WTC11 (cell line): ENCODE measurements at places on chromosomes 4 and X.

GRCh38 chr4:76322236-76322635 lies 15.7 kb downstream of the STBD1 start:
- no peak for DNase-seq

DNA sequence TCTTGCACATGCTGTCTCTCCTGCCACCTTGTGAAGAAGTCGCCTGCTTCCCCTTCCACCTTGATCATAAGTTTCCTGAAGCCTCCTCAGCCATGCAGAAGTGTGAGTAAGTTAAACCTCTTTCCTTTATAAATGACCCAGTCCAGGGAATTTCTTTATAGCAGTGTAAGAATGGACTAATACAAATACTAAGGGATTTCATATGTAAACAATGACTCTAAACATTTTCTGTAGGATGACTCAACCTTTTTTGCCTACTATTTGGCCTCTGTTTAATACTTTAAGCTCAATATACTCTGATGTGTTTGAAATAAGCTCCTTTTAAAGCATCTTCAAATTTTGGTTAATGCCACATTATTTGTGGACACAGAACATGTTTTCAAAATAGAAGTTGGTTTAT lies 813.5 kb upstream of the SLIT2 start:
- DNase-seq, result no peak

- DNase-seq, result no peak
These were observed 347.1 kb downstream of the GBA3 start for GRCh38 chr4:23039818-23040217.

DNA sequence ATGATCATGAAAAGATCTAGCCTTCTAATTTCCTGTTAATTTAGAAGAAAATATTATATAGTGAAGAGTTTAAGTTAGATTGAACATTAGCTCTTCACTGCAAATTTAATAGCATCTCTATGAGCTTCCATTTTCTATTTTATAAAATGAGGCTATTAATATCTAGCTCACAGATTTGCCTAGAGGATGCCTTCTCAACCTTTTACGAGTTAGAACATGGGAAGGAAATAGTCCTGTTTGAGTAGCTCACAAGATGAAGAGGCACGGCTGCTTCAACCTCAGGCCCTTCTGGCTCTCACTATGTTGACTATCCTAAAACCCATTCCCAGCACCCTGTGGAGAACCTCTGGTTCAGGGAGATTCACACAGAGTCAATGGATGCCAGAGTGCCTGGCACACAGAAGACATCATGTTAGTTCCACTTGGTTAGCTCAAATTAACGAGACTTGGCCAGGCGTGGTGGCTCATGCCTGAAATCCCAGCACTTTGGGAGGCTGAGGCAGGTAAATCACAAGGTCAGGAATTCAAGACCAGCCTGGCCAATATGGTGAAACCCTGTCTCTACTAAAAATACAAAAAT lies 97.9 kb upstream of the GUCY1A1 start:
- DNase-seq, result no peak

DNA sequence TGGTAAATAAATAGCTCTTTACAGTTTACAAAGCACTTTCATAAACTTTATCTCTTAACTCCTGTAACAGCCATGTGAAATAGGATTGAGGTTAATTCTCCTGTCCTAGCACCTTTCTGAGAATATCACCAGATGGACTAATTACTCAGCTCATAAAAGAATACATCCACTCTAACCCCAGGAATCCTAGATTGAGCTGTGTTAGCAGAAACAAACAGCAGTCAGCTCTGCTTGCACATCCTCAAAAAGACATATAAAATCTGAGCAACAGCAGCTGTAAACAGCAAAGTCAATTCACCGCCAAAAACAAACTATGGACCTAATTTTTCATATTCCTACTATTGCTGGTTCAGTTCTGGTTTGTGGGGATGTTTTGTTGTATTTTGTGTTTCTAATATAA lies 182.8 kb downstream of the QDPR start:
- DNase-seq, result no peak

DNA sequence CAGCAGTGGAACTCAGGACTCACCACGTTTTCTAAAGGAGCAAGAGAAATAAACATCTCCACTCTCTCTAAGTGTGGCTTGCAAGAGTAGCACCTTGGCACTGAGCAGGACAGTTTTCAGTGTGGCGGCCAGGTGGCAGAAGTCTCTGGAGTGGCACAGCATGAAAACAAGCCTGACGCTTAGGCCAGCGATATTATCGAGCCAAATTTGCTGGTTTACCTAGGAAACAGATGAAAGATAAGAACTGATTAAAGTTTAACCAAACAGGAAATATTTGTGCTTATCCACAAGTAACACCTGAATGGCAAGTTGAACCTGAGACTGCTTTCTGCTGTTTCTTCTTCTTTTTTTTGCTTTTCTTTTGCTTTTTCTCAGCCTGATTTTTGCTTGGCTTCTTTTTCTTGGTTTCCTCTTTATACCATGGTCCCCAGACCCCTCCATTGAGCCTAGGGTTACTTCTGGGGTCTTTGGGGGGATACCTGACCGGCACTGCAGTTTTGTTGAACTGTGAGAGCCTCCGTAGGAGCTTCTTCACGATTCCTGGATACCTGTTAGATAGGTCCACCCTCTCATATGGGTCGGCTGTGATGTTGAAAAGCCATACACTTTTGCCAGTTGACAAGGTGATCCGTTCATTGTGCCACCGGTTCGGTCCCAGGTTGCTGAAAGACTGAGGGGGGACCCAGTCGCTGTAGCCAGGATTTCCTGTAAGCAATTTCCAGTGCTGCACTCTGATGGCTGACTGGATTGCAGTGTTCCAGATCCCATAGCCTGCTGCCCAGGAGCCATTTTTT lies 77.3 kb downstream of the ARSJ start:
- DNase-seq, result no peak

DNA sequence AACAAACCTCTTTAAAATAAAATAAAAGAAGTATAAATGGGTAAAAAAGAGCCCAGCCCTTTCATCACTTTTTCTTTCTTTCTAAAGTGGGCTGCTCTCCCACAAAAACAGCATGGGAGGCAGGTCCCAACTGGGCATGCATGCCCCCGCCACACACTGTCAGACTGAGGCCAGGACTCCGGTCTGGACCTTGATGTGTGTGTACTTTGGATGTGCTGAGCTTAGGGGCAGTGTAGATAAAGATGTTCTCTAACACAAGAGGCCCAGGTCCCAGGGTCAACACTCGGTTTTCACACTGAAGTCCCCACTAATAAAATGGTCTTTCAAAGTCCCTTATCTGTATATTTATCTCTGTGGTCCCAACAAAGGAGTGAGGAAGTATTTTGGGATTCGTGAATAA lies 44.4 kb downstream of the ADGRA3 start:
- DNase-seq, result no peak

DNA sequence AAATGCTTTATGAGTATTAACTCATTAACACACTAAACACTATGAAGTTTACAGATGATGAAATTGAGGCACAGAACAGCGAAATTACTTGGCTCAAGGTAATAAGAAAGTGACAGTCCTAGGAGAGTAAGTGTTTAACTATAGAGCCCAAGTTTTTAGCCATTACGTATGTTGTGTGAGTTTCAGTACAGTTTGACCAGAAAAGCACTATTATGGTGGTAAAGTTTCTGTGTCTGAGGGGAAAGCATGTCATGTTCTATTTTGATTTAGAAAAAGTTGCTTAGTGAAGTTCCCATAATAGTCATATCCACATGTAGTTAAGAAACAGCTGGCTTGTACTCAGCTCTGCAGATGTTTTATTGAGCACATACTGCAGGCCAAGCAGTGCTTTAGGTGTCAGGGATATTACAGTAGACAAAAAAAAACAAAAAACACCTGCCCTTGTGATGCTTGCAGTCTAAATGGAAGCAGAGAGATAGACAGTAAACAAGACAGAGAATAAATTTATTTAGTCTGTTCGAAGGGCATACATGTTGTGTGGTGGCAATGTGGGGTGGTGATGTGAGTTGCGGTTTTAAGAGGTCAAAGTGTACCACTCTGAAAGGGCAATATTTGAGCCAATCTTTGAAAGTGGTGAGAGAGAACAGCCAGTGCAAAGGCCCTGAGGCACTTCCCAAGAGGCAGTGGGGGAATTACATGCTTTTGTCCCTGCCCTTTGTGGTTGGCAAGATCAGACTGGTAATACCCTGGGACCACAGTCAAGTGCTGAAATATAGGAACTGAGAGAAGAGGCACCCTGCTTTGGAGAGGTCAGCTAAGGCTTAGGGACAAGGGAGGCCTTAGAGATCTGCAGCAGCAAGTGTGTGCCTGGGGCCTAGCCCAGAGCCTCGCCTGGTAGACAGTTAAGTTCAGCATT lies 6.2 kb downstream of the TMEM131L start:
- no peak for DNase-seq

DNA sequence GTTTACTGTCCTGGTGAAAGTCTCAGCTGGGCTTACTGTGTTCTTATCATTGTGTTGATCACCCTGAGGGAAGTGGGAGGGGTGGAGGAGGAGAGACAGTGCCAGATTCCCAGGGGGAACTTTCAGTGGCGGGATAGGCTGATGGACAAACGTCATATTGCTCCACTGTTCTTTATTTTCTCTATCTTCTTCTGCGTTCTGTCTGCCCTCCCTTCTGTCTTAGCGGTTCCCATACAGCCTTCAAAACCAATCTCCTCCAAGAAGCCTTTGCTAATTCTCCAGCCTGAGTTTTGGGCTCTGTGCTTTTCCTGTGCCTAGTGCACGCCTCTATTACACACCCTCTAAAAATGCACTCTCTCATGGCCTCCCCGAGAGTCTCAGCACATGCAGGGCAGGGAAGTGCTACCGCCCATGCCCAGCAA lies 448.7 kb upstream of the FAT1 start:
- DNase-seq, result no peak

- DNase-seq, result no peak
These were observed 24.4 kb upstream of the CCNI start for GRCh38 chr4:77100234-77100633.

- no peak for DNase-seq
These were observed 91.9 kb upstream of the ZFP42 start for GRCh38 chr4:187903700-187904099.

GRCh38 chr4:3676196-3676595 lies 90.0 kb upstream of the ADRA2C start:
- no peak for DNase-seq

DNA sequence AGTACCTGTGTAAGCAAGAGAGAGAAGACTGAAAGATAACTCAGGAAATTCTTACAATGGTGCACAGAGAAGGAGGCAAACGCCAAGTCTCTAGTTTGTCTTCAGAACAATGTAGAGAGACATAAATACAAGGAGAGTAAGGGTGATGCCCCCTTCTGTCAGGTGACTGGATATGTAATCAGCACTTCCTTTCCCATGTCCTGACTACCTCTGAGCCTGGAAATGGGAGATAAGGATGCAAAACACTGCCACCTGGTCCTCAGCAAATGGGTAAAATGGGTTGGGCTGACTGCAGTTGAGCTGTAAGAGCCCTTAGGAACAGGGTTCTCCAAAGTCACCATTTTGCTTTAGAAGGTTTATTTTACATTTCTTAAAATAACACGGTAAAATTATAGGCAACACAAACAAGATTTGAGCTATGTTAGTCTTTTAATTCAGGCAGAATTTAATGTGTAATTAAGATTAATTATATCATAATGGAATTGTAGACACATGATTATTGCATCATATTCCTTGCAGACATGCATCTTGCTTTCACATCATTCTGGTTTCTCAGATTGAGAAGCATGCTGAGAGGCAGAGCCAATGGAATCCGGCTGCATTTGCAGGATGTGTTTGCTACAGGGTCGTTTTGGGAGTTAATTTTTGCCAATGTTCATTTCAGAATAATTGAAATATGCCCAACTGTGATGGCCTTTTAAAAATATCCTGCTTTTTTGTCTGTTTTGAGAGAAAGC lies 37.2 kb upstream of the ARX start:
- no peak for DNase-seq

DNA sequence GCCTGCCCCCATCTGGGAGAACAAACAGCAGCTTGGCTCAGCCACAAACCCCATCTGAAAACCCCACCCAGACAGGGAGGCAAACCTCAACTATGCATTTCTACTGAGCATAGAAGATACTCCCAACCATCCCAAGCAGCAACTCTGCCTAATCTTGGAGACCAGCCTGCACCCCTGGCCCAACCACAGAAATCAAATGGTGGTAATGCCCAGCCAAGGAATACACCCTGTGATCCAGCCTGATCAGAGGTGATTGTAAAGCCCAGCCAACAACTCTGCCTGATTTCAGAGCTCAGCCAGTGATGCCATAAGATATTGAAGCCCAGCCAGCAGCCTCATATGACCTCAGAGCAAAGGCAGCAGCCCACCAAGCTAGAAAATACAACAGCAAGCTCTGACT lies 19.8 kb downstream of the TMLHE start:
- DNase-seq, result no peak
